A172 (cell line): ENCODE measurements at places on chromosomes 4 and X. TPM values are rescaled to one million over a fixed set of nuclear protein-coding genes. Genes with fewer than 3 reads are reported as not detected.

The SOWAHD gene
- 0.72 TPM in 1 of 2 replicates, not detected in the other for total RNA-seq

The GLRA3 gene
- total RNA-seq: not detected in 2 replicates

DNA sequence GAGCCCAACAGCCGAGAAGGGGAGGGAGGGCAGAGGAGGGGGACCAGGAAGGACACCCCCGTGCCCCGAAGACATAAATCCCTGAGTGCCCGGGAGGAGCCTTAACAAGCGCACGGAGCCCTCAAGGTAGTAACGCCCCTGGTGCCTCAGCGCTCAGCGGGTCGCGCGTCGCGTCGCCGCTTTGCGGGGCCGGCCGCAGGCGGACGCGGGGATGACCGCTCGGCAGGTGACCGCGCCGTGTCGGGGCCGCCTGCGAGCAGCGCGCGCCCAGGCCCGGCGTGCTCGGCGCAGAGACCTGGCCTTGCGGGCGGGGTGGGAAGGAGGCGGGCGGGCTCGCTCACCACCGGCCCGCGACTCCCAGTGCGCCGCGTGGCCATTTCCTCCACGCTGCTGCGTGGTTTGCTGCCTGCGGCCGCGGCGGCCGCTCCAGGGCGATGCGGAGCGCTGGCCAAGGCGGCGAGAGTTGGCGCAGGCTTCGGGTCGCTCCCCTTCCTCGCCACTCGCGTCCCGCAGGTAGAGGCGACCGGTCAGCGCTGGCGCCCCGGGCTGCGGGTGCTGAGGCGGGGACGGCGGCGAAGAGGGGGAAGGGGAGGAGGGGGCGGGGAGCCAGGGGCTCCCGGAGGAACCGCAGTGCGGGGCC lies 632 bp downstream of the CCSER1 start:
- no peak for DNase-seq

The TGIF2LX gene
- 0.98 TPM in 1 of 2 replicates, not detected in the other for total RNA-seq

GRCh38 chr4:23268072-23268771 lies 575.5 kb downstream of the GBA3 start:
- DNase-seq: no peak

GRCh38 chr4:64158648-64159326 lies 250.5 kb downstream of the TECRL start:
- DNase-seq: peak; percentile 49
